Activated CD8-positive, alpha-beta memory T cell treated with anti-CD3 and anti-CD28 coated beads for 24 hours (primary cell): ENCODE measurements at places on chromosomes 3 and 15.

GRCh38 chr3:125585595-125586223, 9.6 kb downstream of the OSBPL11 start:
- no peak for DNase-seq

DNA sequence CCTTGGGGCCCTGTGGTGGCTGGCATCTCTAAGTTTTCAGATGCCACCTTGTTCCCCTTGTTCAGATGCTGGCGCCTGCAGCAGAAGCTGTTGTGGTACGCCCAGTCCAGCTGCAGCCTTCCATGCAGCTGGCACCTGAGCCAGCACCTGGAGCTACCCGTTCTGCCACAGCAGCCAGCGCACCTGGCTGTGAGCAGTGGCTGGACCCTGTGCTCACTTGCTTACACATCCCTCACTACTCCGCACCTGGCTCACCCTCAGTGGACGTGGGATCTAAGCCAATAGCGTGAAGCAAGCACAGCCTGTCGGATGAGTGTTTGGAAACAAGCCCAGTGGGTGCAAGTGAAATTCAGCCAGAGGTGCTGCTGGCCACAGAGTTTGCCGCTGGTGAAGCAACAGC, 607.5 kb upstream of the BCHE start:
- no peak for DNase-seq

GRCh38 chr3:197352382-197352781, 54.0 kb upstream of the DLG1 start:
- DNase-seq, result no peak

DNA sequence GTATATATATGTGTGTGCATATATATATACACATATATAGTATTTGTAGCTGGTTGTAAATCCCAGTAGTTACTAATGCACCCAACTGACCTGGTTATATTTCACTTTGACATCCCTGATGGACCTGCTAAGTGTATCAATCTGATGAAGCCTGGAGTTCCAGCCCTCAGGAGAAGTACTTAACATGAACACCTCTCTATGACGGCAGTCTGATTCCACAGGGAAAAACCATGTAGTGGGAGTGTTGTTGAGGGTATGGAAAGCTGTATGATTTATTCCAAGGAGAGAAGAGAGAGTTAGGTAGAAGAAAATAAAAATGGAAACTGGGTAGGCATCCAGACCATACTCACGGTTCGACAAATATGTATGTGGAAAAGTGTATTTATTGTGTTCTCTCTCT, 531.2 kb upstream of the SEMA6D start:
- no peak for DNase-seq

GRCh38 chr15:57427367-57427821, 51.1 kb downstream of the CGNL1 start:
- no peak for DNase-seq

DNA sequence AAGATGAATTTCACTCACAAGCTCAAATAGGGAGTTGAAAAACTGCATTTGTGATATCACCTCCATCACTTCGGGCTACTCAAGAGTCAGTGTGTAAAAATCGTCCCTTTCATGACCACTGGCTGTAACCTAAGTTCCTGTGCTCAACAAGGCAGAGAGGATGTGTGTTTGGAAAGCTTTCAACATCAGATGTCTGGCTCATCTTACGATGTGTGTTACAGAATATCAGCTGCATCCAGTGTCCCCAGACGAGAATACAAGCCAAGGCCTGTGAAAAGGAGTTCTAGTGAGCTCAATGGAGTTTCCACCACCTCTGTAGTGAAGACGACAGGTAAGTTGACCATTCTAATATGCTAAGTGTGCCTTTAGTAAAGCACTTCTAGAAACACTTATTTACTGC, 65.5 kb upstream of the ADAMTSL3 start:
- no peak for DNase-seq

DNA sequence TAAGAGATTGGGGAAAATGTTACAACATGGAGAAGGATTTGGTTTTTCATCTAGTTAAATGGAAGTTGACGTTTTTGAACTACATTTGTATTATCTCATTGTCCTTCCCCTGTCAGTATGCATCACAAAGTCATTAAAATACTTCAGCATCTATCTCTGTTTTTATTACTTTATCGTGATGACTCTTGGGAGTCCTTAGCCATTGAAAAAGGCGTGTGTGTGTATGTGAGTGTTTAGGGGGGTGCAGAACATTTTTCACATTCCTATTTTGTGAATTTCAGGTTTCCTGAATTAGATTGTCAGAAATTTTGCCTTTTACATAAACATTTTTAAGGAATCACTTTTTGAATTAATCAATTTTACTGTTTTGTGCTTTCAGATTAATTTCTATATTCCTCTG, 360.6 kb upstream of the SGO1 start:
- DNase-seq, result no peak

- DNase-seq, result no peak
Measured at GRCh38 chr15:42461261-42461660, 29.7 kb downstream of the ZNF106 start.

DNA sequence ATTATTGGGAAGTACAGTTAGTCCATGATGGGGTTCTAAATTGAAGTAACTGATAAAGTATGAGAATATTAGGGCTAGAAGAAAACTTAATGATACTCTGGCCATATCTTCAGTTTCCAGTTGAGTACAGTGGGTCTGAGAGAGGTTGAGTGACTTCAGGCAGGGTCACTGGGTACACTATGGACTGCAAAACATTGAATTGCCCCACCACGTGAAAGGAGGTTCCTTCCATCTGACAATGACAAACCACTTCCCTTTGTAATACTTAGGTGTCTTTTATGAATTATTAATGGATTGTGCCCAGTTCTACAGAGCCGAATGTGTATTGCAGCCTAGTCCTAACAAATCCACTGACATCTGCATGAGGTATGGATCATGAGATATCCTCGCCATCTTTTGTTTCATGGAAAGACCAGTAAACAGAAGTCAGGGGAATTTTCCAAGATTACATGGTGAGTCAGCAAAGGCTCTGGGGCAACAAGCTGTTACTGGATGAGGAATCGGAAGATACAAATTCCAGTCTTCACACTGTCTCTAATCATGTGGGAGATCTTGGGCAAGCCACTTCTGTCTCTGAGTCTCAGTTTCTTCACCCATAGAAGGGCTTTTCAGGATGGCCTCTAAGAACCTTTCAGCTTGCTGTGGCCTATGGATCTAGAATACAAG, 66.5 kb upstream of the BCL6 start:
- no peak for DNase-seq

DNA sequence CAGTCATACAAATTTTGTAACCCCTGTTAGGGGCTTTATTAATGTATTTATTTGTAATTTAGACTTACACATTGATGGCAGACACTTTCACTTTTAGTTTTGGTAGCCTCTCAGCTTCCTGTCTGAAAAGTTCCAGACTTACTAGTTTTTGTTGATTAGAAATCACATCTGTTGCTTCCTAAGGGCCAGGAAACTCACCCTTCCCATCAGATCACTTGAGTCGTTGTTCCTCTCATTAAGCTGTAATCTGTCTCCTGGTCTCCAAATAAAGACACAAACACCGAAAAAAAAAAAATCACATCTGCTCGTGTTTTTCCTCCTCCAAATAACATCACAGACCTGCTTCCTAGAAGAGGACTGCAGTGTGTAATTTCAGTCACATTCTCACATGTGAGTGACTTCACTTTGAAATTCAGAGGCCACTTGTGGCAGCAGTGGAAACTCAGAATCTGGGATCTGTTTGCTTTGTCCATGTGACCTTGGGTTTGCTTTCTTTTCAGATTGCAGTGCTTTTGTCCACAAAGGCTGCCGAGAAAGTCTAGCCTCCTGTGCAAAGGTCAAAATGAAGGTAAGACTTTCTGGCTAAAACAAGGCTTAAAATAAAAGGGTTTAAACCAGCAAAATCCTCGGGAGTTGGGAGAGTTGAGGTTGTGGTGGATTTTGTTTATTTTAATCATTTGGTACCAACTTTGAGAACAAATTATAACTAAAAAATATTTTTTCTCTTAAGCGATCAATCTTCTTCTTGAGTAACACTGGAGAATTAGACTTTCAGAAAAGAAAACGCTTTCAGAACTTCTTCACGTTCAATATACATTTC, 87.0 kb downstream of the KLHL25 start:
- DNase-seq, result no peak

DNA sequence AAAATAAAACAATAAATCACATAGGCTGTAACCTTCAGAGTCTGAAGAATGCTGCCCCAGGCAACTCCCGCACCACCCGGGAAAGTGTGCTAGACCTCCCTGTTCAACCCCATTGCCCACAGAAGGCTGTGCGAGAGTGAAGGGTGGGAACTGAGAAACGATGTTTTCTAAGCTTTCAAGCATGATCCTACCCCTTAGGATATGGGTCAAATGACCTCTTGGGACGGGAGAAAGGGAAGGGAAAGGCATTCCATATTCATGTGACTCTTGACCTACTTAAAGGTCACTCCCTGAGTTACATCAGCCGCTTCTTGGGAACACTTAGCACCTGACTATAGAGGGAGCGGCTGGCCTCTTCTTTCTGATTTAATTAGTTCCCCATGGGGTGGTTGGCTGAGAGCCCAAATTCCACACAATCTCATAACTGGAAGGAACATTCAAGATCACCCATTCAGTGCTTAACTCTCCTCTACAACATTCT, 114.7 kb upstream of the SLC24A5 start:
- DNase-seq, result no peak

DNA sequence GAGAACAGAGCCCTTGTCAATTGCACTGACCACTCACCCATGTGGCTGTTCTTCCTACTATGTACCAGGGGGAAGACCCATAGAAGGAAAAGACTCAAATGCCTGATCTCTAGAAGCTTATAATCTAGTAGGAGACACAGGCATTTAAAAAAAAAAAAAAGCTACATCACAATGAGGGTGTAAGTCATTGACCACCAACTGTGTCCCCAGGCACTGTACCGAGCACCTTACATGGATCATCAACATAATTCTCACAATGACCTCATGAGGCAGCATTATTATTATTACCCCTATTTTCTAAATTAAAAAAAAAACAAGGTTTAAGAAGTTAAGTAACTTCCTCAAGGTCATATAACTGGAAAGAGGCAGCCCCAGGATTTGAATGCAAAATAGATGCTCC, 247.4 kb downstream of the SHOX2 start:
- DNase-seq, result no peak

DNA sequence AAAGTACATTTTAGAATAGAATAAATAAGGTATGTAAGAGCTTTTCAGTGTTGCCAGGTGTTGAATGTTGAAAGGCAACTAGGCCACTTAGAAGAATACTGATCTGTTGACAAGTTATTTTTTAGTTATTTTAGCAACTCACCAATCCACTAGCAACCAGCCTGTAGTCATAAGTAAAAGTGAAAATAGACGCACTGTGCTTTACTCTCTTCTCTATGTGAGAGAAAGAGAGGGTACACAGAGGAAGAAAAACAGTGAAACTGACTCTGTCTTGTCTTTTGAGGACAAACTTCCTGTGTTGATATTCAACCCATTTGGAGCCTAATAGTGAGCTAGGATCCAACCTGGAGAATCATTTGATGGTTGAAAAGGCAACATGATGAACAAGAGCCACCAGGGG, 327.1 kb upstream of the GOLIM4 start:
- DNase-seq, result no peak

- DNase-seq, result no peak
Measured at GRCh38 chr3:32106929-32107362, 526 bp downstream of the GPD1L start.

GRCh38 chr3:156516961-156517360, 38.0 kb downstream of the SSR3 start:
- no peak for DNase-seq

- peak; percentile 59 for DNase-seq
Measured at GRCh38 chr15:28098360-28098765, 752 bp downstream of the OCA2 start.

GRCh38 chr3:101036676-101037075, 43.5 kb upstream of the ABI3BP start:
- DNase-seq, result no peak

DNA sequence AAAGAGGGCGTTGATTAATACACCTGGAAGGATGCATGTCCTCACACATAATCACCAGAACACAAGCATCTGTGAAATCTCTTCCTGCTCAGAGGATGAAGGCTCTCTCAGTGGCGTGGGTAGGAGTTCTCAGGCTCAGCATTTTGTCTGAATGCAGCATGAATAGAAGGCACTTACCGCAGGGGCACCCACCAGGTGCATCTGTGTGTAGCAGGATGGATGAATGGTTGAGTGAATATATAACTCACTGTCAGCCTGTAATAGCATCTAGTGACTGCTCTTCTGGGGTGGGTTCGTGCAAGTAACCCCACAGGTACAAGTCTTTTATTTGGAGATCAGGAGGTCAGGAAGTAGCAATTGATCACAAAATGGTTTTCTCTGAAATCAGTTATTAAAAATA, 143.0 kb downstream of the SQOR start:
- no peak for DNase-seq

DNA sequence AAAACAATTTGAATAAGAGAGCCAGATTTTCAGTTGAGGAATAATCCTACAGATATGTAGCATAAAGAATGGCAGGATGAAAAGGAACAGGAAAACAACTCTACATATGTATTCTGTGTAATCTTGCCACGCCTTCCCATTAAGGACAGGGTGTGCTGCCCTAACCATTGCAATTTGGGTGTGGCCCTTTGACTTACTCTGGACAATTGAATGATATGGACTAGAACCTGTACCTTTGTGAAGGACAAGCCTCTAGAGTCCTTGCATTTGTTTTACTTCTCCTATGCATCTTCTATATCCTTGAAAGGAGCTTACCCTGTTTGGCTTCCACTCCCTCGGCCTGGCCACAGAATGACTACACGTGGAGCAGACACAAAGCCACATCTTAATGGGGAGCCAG, 1261.6 kb upstream of the GBE1 start:
- no peak for DNase-seq

DNA sequence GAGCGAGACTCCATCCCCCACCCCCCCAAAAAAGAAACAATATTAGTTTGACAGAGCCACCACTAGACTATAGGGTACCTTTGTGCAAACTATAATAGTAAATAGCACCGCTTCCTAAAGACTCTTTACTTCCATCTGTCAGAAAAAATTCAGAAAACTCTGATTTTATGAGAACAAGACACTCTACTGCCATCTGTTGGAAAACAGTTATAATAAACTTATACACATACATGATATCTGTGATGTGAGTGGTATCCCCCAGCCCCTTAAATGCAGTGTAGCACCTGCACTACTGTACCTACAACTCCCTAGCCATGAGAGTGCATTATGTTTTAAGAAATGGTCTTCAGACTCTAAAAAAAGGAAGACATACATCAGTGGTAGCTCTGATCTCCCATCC, 47.1 kb upstream of the CTDSPL start:
- no peak for DNase-seq

DNA sequence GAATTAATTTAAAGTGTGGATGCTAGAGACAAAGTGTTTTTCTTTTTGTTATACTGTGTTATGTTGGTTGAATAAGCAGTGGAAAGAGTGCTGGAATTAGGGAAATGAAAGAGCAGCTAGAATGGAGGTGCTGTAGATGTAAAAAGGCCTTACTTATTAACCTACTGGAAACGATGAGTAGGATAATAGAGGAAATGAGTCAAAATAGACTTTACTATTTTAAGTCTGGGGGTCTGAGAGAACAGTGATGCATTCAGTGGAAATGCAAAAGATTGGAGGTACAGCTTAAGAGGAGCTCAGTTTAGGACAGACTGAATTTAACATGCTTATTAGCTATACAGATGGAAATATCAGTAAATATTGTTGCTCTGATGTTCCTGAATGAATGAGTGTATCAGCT, 674.0 kb downstream of the OTOL1 start:
- DNase-seq, result no peak
